ENCODE measurements at places on chromosomes 5 and 9.

GRCh38 chr9:91196103-91196950 is 165.4 kb downstream of the AUH start:
- DNase-seq: no peak

DNA sequence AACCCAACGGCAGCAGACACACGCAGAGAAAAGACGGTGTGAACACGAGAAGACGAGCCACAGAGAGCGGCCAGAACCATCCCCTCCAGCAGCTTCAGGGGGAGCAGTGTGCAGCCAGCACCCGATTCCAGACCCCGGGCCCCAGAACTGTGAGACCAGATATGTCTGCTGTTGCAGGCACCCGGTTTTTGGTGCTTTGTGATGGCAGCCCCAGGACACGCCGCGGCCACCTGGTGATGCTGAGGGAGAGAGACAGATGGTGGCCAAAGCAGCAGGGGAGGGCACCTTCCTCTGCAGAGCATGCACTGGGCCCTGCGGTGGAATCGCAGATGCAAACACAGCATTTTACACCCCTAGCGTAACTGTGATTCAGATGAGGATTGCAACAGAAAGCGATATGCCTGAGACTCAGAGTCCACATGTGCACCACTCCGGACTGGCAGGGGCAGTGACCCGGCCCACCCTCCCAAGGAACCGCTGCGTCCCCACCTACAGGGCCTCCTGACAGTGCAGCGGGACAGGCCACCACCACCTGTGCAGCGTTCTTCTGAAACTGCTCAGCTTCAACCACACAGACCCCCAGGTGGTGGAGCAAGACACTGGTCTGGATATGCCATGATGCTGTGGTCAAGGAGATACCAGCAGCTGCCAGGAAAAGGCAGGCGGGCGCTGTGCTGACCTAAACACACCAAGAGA is 24.0 kb downstream of the ZDHHC11B start:
- DNase-seq: no peak

DNA sequence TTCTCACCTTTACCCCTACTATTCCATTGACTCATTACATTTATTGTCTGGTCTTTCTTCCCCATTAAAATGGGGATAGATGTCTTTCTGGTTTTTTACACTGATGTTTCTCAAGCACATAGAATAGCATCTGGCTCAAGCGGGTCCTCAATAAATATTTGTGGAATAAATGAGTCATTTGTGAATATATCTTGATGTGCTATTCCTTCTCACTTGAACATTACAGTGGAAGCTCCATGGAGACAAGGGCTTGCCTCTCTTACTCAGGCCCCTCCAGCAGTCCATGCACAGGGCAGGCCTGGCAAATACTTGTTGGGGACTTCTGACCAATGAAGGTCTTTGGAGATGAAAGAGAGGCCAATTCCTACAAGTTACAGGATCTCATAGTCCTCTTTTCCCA is 151.7 kb upstream of the TAS2R1 start:
- DNase-seq: no peak

- no peak for DNase-seq
Measured at GRCh38 chr5:179377421-179378115, 32.3 kb upstream of the ADAMTS2 start.

GRCh38 chr5:72844218-72844603 is 27.8 kb downstream of the TNPO1 start:
- DNase-seq: no peak

DNA sequence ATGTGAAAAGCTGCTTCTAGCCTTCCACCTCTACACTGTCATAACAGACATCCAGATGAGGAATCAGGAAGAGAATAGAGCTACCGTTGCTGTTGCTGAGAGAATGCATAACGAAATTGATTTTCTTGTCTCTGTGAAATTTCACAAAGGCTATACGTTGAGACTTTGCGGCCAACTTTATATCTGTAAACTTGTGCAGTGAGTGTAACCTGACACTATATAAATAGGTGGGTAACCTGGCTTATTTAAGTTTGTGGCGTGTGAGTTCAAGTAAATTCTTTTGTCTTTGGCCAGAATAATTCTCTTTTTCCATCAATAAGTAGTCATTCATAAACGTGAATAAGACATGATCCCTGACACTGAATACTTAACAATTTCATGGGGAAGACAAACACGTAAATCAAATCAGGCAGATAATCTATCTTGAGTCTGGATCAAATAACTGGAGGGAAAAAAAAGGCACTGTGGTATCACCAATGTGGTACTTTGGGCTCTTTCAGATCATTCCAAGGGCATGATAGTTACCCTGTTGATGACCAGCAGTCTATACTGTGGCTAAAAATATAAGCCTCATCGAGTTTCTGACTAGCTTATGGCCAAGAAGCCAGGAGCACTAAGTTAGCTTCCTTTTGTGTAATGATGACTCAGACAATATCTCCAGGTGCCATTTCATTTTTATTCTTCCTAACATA is 98.2 kb upstream of the RASA1 start:
- DNase-seq: no peak

GRCh38 chr5:149338364-149338763 is 6.9 kb upstream of the GRPEL2 start:
- DNase-seq: no peak

Data from erythroblast (primary cell).